ENCODE measurements at places on chromosomes 1 and 21. TPM values are rescaled to one million over a fixed set of nuclear protein-coding genes. Genes with fewer than 3 reads are reported as not detected.

GRCh38 chr1:31437433-31438037 is 24.5 kb downstream of the SERINC2 start:
- H3K36me3 ChIP-seq = no peaks in the 10 kb centered on the region
- no peaks in the 10 kb centered on the region for H3K4me1 ChIP-seq
- no peak overlapping the region for H3K27ac ChIP-seq
- no peak for DNase-seq

GRCh38 chr1:230843503-230844309 is 24.6 kb downstream of the C1orf198 start:
- DNase-seq = no peak
- no peaks in the 10 kb centered on the region for H3K36me3 ChIP-seq
- H3K27me3 ChIP-seq = no peaks in the 10 kb centered on the region
- no peak overlapping the region for H3K4me3 ChIP-seq

DNA sequence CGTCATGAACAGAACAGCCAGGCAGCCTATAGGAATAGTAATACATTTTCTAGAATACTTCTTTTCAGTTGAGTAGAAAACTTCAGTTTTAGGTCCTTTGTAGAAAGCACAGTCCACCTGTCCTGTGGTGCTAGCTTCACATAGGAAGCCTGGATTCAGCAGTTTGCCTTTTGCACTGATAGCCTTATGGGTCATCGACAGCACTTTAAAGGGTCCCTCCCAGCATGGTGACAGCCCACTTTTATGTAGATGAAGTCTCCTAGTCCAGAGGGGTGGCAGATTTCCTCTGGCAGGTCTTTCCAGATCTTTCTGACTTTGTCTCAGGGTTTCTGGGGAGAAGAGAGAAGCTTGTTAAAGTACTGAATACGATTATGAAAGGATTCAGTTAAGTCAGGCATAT is 161.4 kb upstream of the TNR start:
- H3K4me3 ChIP-seq = no peak overlapping the region
- H3K36me3 ChIP-seq = no peaks in the 10 kb centered on the region
- no peaks in the 10 kb centered on the region for H3K4me1 ChIP-seq
- H3K27ac ChIP-seq = no peak overlapping the region
- DNase-seq = no peak
- no peaks in the 10 kb centered on the region for H3K27me3 ChIP-seq

GRIK1 gene
- polyA plus RNA-seq = not detected

DNA sequence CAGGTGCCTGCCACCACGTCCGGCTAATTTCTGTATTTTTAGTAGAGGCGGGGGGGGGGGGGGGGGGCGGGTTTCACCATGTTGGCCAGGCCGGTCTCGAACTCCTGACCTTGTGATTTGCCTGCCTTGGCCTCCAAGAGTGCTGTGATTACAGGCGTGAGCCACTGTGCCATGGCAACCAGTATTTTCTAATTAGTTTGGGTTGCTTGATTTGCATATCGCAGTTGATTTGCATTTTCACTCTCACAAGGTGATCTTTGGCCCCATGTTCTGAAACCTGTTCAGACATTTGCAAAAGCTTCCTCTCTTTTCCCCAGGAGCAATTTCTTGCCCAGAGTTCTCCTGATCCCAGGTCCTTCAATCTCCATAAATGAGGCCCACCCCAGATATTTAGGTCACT is 1.7 kb downstream of the TOR3A start:
- peaks cover 7% of the 10 kb centered on the region for H3K36me3 ChIP-seq
- DNase-seq = no peak
- H3K4me3 ChIP-seq = no peak overlapping the region
- H3K27me3 ChIP-seq = no peaks in the 10 kb centered on the region
